ENCODE measurements at places on chromosomes 3 and 15. TPM values are rescaled to one million over a fixed set of nuclear protein-coding genes. Genes with fewer than 3 reads are reported as not detected.

GRCh38 chr15:85298941-85299340 lies 81.5 kb upstream of the AKAP13 start:
- no peak for DNase-seq

GRCh38 chr15:88255484-88256278 lies 858 bp downstream of the NTRK3 start:
- peak; percentile 19 for DNase-seq

DNA sequence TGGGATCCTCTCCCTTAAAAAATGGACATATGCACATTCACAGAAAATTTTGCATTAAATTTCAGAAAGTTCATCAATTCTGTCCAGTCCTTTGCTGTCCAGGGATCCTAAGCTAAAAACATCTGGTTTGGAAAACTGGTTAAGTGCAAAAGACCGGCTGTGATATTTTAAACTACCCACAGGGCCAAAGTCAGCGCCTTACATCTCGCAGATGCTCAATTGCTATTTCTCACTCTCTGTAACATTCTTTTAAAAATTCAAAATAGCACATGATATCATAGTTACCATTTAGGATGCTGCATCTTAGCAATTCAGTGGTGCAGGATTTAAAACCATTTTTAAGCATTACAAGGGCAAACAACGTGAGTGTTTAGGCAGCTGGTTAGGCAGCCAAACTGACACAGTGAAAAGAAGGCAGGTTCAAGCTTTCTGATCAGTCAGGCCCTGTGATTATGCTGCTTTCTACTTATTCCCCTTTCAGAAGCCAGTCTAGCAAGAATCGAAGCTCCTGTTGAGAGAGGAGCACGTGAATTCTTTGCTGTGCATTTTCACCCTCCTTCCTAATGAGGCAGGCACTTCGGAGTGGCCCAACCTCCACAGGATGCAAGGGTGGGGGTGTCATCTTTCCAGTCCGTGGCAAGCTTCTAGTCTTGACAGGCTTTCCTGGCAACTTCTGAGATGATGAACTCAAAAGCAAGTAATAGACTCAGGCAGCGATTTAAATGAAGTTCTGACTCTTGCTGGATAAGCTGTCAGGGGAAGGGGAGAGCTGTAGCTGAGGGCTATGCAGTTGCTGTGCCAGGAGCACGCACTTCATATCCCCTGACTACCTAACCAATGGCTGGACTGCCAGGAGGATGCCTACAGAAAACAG lies 8.8 kb downstream of the PRICKLE2 start:
- DNase-seq = peak; percentile 62

DNA sequence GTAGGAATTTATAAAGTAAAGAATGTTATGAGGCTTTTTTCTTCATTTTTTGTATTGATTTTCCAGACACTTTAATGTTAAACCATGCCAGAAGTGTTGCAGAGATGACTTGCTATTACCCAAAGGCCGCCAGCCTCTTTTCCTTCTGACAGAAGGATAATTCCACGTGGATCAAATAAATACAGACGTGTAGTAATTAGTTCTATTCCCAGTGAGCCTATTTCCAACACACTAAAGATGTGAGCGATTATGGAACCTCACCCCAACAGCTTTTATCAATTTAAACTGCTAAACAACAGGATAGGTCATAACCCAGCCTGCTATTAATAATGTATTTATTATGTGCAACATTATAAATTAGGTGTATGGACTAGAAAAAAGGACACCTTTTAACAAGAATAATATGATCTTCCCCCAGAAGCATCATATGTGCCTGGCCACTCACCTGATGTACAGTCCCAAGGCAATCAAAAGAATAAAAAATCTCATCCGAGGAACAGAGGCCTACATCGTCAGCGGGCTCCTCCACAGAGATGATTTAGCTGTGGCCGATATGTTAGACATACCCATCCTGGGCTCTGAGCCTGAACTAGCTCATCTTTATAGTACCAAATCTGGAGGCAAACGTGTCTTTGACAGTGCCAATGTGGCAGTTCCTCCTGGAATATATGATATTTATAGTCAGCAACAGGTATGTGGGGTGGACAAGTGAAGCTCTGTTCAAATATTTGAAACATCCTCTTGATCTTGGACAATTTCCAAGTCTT lies 125.9 kb upstream of the C15orf61 start:
- DNase-seq = no peak

DNA sequence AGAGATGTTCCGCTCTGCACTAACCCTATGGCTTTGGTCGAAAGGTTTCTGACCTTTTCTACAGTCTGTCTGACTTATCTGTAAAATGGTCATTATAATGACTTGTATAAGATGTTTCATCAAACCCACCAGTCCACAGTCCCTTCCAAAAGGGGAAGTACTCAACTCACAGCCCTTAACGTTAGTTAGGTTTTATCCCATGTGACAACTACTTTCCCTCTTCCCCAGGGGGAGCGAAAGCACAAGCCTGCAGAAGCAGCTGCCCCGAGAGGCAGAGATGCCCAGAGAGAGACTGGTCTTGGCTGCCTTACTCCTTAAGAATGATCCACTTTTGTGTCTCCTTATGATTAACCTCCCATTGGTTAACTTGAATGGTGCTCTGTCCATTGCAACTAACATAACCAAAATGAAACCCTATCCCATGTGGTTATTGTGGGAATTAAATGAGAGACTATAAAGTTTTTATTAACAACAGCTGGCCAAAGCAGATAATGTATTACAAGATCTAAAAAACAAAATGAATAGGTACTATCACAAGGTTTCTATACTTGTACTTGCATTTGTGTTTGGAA lies 6.4 kb downstream of the ASTE1 start:
- no peak for DNase-seq

The KCNMB3 gene
- 2.3 TPM for total RNA-seq

The VIPR1 gene
- total RNA-seq = 3.8 TPM

Measured in endothelial cell of umbilical vein (primary cell).